ENCODE measurements at places on chromosomes 13 and 19.
A peak's percentile ranks its signal among the peaks of the same experiment; 100 is the strongest.

DNA sequence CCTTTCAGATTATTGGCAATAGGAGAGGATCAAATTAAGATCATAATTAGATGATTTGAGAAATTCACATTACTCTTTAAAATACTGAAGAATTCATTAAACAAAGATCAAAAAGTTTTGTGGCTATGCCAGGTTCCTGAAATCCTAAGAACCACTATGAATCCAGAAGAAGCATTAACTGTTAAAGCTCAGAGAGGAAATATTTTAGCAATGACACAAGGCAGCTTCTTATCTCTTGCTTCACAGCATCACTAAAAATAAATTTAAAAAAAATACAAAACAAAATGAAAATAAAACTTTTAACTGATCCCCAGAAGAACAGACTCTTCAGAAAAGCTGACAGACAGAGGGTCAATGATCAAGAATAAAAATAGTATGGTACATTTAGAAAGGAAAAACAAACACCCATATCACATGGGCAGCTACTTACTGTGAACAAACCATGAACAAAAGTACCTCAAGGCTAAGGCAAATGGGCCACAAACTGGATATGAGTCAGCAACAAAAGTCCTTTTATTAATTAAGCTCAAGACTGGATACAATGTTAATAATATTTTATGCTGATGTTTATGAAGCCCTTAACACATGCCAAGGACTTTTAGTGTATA, 19.6 kb downstream of the RNF6 start:
- no peak for DNase-seq

- no peak for DNase-seq
Observed at GRCh38 chr19:42291435-42291810, 10.5 kb upstream of the PRR19 start.

- no peak for DNase-seq
Observed at GRCh38 chr19:4749870-4750590, 26.4 kb upstream of the DPP9 start.

GRCh38 chr13:48317511-48318376, 14.2 kb downstream of the RB1 start:
- no peak for DNase-seq

- no peak for DNase-seq
Observed at GRCh38 chr19:44637390-44637764, 6.3 kb upstream of the PVR start.

DNA sequence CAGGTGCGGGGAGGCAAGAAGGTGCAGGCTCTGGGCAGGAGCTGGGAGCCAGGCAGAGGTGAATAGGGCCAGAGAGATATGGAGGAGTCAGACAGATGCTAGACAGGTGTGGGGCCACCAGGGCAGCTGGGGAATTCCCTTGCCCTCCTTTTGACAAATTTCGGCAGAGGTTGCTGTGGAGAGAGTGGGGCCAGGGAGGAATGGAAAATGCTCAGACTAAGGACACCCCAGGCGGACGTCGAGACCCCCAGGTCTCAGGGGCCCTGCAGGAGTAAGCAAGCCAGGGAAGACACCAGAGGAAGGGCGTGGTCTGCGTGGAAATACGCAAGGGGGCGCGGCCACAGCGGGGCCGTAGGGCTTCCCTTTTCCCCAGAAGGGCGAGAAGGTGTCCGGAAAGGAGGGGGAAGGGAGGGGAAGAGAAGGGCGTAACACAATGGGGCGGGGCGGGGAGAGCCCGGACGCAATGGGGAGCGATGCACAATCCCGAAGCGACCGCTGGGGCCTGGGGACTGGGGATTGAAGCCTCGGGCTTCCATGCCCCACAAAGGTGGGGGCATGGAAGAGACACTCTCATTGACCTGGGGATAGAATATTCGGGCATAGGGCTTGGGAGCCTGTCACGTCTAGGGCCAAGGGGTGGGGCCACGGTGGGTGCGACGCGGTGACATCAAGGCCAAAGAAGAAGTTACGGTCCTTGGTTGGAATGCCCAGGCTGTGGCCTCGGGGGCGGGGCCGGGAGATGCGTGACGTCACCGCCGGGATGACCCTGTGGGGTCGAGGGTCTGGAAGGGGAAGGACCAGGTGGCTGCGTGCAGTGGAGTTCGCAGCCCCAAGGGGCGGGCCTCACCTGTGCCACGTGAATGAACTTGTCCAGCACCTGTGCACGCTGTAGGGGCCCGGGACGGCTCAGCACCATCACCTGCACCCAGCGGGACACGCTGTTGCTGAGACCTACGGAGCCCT, 8.2 kb downstream of the RASGRP4 start:
- peak; percentile 69 for DNase-seq

- DNase-seq = no peak
Observed at GRCh38 chr13:97205982-97206381, 16.2 kb upstream of the MBNL2 start.

GRCh38 chr13:101049166-101049850, 367.0 kb downstream of the NALCN start:
- no peak for DNase-seq

- no peak for DNase-seq
Observed at GRCh38 chr13:99922631-99923404, 48.7 kb downstream of the ZIC5 start.

DNA sequence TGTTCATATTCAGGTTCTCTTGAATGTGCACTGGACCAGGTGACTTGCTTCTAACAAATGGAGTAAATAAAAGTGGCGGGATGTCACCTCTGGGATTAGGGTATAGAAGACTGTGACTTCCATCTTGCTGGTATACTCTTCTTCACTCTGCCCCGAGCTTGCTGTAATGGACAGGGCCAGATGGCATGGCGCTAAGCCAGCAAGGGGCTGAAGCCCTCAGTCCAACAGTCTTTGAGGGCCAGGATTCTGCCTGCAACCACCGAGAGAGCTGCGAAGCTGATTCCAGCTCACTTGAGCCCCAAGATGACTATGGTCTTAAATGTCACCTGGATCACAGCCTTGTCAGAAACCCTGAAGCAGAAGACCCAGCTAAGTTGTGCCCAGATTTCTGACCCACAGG, 600.0 kb downstream of the FGF9 start:
- no peak for DNase-seq

GRCh38 chr19:11345122-11345803, 805 bp downstream of the TMEM205 start:
- DNase-seq = no peak

DNA sequence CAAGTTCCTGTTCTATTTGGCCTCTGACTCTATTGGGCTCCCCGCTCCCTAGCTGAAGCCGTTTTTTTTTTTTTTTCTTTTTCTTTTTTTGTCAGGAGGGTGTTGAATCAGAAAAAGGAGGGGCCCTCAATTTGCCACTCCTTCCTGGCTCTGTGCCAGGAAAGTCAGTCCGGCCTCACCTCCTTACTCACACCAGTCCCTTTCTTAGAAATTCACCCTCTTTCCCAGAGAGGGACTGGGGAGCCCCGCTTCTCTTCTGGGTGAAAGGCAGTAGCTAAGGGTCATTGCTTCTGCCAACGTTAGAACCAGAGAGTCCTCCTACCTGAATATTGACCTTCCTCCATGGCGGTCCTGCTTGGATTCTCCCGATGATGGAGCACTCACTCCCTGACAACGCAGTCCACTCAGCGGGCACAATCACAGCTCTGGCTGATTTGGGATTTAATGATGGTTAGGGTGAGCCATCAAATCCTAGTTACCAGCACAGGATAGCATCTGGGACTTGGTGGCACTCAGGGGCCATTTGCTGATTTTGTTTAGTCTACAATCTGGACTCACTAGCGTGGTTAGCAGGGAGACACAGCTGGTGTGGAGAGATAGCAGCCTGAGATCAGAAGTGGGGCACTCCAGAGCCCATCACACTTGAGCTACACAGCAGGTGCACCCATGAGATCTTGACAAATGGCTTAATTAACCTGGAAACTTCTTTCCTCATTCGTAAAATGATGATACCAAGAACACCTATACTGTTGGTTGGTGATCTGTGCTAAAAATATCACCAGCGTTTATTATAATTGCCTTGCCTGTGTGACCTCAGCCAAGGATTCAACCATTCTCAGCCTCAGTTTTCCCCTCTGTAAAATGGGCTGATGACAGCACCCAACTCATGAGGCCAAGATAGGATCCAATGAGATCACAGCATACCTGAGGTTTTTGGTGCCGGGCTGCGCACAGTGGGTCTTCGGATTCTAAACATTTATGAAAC, 2.2 kb downstream of the FCER2 start:
- DNase-seq = peak; percentile 74

GRCh38 chr19:53132141-53132991, at the start of gene ZNF415:
Gene ZNF415, minus strand, starts transcription at chr19:53132910. Its CDS starts 10,234 bp downstream, at chr19:53122676.
- DNase-seq = peak; percentile 59

- no peak for DNase-seq
Observed at GRCh38 chr13:43235028-43235427, 211.6 kb downstream of the DNAJC15 start.

DNA sequence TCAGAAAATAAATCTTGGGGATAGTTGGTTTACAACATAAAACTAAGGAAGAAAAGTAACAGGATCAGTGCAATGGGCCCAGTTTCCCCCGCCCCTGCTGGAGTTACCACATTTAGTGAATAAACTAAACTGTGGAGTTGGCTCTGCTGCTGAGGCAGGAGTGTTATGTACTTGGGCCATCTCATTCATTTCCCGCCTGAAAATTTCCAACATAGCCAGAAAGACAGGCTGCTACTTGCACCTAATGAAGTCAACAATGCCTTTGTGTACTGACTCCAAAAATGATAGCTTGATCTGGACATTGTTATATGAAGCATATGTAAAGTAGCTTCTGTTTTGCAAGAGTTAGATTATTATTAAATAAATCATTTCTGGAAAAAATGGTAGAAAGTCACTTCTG, 7.9 kb upstream of the RNASEH2B start:
- DNase-seq = no peak

DNA sequence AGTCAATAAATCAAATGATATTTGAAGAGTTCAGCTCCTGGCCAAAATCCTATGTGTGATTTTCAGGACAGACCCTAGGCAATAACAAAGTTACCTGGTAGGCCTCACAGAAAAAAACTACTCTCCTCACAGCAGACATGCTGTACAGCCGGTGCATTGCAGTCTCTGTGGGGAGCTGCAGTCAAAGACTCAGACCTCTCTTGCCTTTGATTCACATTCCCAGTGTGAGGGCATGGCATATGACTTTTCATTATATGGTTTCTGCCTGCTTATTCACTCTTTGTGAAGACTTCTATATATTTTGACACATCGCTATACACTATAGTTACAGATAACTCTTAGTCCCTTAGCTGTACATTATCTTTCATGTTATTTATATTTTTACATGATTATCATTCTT, 2684.3 kb upstream of the PCDH20 start:
- no peak for DNase-seq

- DNase-seq = no peak
Observed at GRCh38 chr19:15860522-15860921, 37.4 kb downstream of the CYP4F2 start.

DNA sequence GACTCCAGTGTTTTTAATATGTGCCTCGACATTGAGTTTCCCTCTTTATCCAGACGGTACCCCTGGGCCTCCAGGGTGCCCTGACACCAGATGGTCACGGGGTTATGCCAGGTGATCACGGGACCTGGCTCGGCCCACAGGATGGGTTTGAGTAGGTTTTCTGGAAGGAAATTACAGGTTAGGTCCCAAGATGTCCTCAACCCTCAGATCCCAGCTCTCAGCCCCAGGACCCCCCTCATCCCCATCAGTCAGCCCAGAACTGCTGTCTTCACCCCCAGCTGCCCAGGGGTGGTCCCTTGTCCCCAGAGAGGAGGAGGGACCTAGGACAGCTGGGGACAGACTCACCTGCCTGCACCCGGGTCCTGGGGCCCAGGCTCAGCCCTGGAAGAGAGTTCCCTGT, 441 bp downstream of the LILRA4 start:
- DNase-seq = no peak

- DNase-seq = no peak
Observed at GRCh38 chr19:35118268-35119020, 2.8 kb downstream of the FXYD3 start.

- no peak for DNase-seq
Observed at GRCh38 chr13:40637643-40638042, 28.8 kb downstream of the FOXO1 start.

DNA sequence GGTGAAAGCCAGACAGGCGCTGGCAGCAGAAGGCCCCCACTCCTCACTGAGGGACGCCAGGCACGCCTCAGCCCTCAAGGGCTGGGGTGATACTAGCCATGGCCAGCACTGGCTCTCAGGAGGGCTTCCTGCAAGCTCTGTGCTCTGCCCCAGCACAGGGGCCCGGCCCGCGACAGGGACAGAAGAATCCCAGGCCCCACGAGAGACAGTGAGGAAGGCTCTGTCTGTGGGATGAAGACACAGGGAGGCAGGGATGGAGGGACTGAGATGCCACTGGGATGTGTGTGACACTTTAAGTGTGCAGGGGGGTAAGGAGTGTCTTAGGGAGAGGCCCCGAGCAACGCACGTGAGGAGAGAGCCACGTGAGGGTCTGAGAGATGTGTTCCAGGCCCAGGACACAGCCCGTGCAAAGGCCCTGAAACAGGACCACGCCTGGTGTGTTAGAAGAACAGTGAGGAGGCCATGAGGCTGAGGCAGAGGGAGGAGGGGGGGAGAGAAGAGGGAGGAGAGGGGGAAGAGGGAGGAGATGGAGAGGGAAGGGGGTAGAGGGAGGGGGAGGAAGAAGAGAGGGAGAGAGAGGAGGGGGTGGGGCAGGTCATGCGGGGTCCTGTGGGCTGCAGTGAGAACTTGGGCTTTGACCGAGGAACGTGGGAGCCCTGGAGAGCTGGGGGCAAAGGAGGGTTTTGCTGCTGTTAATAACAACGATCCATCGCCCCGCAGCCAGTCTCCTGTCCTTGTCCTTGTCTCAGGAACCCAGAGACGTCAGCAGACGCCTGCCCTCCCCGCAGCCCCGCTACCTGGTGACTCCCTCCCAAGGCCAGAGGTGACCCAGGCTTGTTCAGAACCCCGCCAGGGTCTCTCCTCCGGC, 7.2 kb downstream of the RPL36 start:
- DNase-seq = no peak

DNA sequence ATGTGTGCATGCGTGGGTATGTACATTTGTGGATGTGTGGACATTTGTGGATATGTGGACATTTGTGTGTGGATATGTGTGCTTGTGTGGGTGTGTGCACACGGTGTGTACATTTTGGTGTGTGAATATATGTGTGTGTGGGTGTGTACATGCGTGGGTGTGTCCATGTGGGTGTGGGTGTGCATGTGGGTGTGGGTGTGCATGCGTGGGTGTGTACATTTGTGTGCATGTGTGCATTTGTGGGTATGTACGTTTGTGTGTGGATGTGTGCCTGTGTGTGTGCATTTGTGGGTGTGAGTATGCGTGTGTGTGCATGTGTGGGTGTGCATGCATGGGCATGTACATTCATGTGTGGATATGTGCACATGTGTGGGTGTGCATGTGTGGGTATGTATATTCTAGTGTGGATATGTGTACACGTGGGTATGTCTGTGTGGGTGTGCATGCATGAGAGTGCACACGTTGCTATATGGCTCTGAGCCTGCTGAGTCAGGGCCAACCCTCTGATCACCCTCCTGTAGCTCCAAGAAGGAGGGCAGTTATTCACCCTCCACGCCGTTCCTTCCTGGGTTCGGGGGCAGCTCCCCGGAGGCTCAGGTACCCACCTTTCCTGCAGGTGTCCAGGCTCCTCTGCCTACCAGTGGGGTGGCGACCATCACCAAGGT, 20.3 kb downstream of the COMP start:
- no peak for DNase-seq
